ENCODE measurements at places on chromosomes 5 and 9.

DNA sequence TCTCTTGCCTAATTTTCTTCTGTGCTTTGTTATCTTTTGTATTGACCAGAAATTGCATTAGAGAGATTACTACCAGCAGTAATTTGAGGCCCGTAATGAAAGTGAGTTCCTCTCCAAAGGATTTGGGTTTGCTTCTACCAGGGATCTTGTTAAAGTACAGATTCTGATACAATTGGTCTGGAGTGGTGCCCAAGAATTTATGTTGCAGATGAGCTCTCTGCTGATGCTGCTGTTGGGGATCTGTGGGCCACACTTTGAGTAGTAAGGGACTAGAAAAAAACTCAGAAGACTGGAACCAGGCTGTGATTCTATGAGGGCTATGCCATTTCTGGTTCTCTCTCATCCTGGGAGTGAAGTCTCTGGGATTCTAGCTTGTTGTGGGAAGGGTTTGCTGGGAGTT is 192.2 kb downstream of the SEC61B start:
- no peak for DNase-seq

- DNase-seq, result peak; percentile 56
Observed at GRCh38 chr5:138748630-138749081, 4.6 kb upstream of the CTNNA1 start.

DNA sequence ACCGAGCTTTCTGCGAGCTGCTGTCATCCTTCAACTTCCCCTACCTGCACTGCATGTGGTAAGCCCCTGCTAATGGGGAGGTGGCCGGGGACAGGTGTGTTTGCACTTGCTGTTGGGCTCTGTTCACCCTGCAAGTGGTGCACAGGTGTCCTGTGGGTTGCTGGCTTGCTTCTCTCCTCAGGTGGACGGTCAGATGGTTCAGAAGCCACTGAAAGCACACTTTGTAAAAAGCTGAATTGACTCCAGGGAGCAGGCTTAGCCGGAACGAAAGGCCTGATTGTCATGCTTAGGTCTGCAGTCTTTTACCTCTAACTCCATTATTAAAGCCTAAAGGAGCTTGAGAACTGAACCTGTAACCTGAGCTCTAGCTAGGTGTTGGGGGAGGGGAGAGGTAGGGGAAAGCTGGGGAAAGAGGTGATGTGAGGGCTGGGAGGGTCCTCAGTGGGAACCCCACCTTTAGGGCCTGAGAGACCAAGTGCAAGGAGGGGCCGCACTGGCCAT is 37.6 kb downstream of the ACER2 start:
- DNase-seq, result no peak

GRCh38 chr9:69175486-69175885 is 1.4 kb downstream of the TJP2 start:
- no peak for DNase-seq

GRCh38 chr5:67799732-67800234 is 415.8 kb upstream of the PIK3R1 start:
- DNase-seq, result peak; percentile 54

- no peak for DNase-seq
Observed at GRCh38 chr5:31767335-31768031, 128.6 kb downstream of the PDZD2 start.

DNA sequence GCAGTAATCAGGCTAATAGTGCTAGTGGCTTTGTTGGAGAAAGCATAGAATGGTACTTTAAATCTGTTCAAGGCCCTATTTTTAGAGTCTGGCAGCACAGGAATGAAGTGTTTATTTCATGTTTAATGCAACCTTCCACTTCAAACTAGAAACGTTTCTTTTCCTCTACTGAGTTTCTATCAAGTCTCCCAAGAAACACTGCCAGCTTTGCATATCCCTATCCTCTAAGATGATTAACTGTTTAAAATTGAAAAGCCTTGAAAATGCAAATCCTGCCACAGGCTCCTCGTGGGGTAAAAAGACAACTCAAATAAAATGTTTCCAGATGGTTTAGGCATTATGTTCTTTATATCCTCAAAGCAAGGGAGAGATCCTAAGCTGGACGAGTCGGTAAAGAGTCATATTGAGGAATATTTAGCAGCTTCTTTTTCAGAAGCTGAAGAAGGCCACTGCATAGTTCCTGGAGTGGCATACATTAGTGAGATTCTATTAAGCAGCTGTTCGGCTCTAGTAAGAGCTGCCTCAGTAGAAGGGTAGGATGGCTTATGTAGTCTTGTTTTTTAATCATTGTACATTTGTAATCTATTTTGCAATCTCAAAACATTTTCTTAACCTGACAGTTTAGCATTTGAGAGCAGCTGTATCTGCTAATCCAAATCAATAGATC is 251.2 kb downstream of the CHSY3 start:
- no peak for DNase-seq

DNA sequence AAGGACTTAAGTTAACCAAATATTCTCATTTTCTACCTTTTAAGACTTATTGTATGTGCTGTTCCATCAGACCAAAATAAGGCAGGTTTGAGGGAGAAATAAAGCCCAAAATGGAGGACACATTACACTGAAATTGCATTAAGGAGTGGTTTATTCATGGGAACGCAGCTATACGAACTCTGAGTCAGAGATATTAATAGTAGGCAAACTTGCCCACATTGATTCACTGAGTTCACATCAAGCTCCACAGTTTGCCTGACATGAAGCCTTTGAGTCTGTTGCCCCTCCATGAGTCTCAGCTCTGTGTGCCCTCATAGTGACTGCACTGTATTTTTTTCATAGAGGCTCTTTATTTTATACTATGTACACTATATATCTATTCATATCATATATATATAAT is 135.0 kb upstream of the SNX2 start:
- DNase-seq, result no peak

DNA sequence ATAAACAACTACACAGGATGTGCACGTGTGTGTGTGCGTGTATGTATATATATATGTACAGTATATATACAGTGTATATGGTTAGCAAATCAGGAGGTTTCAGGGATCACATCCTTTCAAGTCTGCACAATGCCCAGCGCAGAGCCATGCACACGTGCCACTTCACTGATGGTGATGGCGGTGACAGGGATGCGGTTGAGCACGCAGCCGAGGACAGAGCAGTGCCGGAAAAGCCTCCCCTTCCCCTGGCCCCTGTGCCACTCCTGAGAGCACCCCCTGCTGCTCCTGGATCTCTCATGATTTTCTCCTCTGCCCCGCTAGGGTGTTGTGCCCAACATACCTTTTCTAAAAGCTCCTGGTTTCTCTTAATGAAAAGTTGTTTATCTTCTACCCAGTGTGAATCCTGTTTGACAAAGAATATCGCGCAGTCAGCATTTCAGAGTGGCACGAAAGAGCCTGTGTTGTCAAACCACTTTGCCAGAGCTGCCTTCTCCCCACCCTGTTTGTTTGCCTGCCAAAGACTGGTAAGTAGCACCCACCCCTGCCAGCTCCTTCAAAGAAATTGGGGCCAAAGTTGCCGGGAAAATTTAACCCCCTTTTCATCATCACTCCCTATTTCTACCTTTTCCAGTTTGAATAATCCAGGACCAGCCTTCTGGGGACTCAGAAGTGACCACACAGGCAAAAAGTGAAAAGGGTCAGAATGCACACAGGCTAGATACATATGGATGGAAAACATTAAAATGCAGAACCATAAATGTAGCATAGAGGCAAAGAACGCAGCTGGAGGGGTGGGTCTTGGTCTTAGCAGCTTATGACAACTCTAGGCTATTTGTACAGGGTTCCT is 126.2 kb upstream of the DPYSL3 start:
- no peak for DNase-seq
